ENCODE measurements at places on chromosomes 1 and 21.

DNA sequence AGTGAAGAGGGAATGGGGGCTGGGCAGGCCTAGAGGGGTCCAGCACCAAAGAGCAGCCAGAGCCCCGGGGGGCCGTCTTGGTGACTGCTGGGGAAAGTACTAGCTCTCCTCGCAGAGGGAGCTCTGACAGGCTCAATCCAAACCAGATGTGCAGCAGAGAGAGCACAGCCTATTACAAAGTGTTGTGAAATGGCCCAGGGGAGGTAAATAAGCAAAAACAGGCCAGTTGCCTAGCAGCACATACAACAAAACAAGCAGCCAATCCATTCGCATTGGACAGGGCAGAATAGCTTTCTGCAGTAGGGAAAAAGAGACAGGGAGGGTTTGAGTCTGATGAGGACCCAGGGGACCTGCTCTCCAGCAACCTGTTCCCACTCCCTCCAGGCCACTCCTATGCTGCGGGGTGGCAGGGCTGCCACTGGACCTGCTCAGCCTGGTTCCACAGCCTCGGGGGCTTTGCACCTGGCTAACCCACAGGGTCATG, 239.6 kb upstream of the FGGY start:
- no peak for DNase-seq

- DNase-seq = no peak
These were observed 5.1 kb downstream of the ZNF692 start for GRCh38 chr1:248853663-248854375.

- DNase-seq = no peak
These were observed 28.6 kb upstream of the DUSP23 start for GRCh38 chr1:159752135-159752580.

- DNase-seq = no peak
These were observed 136.5 kb upstream of the HNRNPU start for GRCh38 chr1:245000872-245001188.

GRCh38 chr21:25881524-25882376, 147.0 kb downstream of the GABPA start:
- DNase-seq = peak; percentile 57

GRCh38 chr1:199843861-199844260, 183.6 kb upstream of the NR5A2 start:
- DNase-seq = no peak

DNA sequence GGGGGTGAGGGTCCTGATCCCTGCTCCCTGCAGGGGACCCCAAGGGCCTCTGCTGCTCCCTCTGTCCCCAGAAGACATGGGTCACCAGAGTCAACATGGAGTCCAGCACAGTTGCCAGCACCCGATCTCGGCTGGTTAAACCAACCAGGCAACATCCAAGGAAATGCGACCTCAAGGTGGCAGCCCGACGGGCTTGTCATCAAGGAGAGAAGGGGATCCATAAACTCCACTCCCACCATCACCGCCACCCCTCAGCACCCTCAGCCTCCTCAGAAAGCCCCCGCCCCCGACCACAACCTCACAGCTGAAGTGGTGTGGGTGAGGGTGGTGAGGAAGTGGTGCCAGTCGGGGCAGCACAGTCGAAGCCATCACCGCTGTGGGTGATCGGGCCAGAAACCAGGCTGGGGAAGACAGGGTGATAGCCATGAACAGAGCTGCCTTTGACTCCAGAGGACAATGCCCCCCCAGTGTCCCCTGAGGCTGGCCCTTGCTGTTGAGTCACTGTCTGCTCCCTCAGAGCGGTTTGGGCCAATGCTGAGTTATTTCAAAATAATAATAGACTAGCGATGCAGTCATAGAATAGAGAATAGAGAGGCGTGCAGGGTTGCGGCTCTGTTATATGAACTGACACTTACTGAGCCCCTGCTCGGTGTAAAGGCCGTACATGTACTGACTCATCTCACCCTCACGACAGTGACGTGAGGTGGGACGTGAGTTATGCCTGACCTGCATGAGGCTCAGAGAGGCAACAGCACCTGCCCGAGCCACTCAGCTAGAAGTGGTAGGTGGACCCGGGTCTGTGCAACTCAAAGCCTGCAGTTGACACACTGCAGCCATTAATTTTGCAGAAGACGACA, 88.7 kb upstream of the IFFO2 start:
- no peak for DNase-seq

DNA sequence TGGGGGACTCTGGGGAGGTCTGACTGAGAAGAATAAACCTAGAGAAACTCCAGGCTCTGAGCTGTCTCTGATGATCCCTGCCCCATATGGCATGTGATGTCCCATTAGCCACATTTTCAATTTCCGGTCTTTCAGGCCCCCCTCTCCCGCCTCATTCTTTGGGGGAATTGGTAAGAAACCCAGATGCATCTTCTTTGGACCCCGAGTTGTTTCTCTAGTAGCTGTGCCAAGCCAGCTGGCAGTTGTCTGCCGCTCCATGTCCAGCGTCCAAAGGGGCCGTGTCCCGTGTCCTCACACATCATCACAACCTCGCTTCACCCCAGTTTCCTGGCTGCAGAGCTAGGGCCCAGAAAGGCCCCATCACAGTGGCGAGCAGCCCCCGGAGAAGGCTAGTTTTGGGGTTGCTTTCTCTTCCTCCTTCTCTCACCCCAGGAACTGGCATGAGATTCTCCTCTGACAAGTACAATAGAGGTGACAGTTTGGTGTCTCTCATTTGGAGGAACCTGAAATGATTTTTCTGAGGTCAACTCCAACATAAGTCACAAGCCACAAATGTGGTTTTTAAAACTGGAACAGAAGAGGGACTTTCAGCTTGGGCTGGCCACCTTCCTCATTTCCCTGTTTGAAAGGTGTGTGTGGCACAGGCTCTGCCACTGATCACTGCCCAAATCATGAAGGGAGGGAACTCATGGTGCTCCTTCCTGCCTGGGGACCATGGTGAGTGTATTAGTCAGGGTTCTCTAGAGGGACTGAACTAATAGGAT, 6.4 kb upstream of the GPR157 start:
- no peak for DNase-seq

DNA sequence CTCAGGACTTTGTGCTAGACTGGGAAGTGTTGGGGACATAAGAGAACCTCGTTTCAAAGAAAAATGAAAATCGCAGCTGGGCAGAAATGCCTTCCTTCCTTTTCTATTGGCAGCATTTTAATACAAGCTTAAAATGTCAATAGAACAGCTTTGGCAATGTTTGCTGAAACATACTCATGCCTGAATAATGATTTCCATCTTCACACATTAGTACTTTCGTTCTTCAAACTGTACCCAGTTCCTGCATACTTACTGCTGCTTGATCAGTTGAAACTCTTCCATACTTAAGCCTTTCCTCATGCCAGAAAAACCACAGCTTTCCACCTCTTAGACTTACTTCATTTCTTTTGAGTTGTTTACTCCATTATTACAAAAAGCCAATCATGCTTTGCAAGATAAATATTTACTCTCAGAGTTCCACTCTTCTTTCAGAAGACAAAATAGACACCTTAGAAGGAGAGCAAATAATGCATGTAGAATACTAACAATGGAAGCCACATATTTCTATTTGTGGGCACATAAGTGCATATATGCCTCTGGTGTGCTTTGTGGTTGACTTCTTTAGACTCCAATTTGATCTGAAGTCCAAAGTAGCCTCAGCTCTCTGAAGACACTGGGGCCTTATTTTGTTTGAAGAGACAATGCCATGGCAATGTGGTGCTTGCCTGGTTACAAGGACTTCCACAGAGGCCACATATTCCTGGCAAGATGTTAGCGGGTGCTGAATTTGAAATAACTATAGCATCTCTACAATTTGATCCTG, 22.7 kb upstream of the CD55 start:
- DNase-seq = no peak

DNA sequence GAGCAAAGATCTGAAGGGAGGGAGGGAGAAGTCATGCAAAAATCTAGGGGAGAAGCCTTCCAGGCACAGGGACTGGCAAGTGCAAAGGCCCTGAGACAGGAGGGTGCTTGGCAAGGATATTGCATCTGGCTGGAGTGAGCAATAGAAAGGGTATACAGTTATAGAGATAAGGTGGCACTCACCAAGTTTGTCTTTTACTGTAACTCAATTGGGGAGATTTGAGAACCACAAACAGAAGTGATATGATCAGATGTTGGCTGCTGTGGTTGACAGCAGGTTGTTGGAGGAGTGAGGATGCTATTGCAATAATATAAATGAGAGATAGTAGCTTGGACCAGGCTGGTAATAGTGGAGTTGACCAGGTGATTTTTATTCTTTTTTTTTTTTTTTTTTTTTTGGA, 25.6 kb downstream of the MCOLN3 start:
- no peak for DNase-seq

GRCh38 chr1:86271046-86271445, 114.5 kb upstream of the COL24A1 start:
- no peak for DNase-seq

- no peak for DNase-seq
These were observed 57.1 kb downstream of the WNT9A start for GRCh38 chr1:227890451-227891222.

DNA sequence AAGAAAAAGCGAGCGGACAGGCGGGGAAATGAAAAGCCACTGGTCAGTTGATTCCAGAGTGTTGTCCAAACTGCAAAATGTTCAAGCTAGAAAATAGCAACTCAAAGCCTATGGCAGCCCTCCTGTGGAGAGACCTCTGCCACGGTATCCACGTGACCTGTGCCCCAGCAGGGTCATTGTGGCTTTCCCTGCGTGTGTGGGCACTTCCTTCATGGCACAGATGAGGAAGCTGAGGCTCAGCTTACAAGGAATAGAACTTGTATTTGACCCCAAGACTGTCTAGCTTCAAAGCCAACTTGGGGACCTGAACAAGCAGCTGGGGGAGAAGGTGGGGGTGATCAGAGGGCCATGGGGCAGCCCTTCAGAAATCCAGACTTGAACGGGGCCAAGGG, 15.6 kb upstream of the PLEKHG5 start:
- no peak for DNase-seq

DNA sequence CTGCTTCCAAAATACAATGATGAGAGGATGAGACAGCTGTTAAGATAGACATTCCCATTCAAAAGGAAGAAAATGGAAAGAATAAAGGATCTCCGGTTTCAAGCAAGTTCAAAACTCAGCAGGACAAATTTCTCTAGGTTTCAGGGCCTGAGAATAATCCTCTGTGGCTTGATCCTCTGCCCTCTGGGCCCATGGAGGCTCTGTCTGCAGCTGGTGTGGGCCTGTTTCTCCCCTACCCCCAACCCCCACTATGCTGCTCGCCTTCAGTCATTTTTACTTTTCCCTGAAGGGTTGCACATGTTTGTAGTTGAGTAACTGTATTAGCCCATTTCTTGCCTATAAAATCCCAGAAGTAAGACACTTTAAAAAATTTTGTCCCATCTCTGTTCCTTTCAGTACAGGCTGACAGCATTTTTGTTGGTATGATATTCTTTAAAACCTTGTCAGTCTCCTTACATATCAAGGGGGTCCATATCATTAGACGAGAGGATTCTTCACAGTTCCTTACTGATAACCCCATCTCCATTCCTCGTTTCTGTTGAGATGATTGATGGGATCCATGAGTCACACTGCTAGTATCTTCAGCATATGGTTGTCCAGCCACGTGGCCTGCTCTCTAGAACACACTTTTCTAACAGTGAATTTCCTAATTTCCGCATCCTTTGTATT, 10.5 kb downstream of the ZMYM4 start:
- no peak for DNase-seq

DNA sequence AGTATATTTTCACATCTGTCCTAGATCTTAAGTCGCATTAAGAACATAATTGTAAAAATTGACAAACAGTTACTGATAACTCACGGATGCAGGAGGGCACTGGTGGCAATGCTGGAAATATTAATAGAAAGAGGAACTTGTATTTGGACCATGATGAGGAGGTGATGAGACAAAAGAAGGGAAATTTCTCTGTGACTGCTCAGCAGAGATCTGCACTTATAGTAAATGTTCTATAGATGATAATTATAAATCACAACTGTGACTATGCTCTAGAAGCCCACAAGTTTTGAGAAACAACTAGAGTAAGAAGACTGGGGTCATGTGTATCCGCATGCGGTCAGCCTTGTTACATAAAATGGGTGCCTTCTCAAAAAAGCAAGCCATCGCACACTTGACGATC, 8.7 kb upstream of the DUSP12 start:
- DNase-seq = no peak

DNA sequence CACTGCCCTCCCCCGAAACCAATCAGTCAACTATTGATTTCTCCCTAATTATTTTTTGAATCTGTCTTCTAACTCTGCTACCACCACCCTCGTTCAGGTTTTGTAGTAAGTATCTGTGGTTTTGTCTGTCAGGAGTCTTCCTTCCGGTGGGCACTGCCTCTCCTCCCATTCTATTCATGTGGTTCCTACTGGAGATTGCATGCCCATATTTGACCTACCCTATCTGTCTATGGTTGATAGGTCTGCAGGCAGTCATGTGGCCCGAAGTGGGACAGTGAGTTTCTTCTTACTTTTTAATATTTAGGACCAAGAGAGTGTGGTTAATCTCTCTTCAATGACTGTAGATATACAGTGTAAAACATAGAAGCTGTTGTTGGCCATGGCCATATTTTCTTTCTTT, 17.8 kb upstream of the MAST2 start:
- DNase-seq = no peak

- no peak for DNase-seq
These were observed 226.5 kb downstream of the SMYD3 start for GRCh38 chr1:246280551-246280950.

DNA sequence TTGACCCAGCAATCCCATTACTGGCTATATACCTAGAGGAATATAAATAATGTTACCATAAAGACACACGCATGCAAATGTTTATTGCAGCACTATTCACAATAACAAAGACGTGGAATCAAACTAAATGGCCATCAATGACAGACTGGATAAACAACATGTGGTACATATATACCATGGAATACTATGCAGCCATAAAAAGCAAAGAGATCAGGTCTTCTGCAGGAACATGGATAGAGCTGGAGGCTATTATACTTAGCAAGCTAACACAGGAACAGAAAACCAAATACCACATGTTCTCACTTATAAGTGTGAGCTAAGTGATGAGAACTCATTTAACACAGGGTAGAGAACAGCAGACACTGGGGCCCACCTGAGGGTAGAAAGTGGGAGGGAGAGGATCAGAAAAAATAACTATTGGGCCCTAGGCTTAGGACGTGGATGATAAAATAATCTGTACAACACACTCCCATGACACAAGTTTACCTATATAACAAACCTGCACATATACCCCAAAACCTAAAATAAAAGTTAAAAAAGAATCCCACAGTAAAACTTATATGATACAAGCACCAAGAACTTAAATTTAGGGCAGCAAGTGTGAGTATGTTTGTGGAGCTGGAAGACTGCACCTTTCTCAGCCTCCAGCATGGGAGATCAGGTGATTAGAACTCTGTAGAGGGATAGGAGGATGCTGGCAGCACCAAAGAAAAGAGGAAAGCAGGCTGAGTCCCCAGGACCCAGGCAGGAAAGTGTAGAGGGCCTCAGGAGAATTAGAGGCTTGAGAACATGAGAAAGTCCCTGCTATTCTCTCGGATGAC, 320.8 kb upstream of the USP24 start:
- no peak for DNase-seq

- peak; percentile 52 for DNase-seq
These were observed at the start of gene HEYL for GRCh38 chr1:39639305-39640130. TSS of gene HEYL (minus strand) at chr1:39639643. CDS start at chr1:39639625, 18 bp downstream.

GRCh38 chr21:41458121-41458520, 32.1 kb downstream of the MX1 start:
- DNase-seq = no peak

All from neural crest cell (in vitro differentiated cells).